Fibroblast of gingiva (primary cell): ENCODE measurements at places on chromosomes 4 and X.

- no peak for DNase-seq
Observed at GRCh38 chr4:23660865-23661264, 229.0 kb downstream of the PPARGC1A start.

GRCh38 chrX:38860106-38861013, 59.1 kb downstream of the MID1IP1 start:
- no peak for DNase-seq

DNA sequence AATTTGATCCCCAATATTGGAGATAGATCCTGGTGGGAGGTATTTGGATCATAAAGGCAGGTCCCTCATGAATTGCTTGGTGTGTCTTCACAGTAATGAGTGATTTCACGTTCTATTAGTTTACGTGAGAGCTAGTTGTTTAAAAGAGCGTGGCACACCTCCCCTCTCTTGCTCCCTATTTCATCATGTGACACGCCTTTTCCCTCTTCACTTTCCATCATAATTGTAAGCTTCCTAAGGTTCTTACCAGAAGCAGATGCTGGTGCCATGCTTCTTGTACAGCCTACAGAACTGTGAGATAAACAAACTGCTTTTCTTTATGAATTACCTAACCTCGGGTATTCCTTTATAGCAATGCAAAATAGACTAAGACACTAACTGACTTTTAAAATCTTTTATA, 34.0 kb upstream of the FMR1 start:
- no peak for DNase-seq

DNA sequence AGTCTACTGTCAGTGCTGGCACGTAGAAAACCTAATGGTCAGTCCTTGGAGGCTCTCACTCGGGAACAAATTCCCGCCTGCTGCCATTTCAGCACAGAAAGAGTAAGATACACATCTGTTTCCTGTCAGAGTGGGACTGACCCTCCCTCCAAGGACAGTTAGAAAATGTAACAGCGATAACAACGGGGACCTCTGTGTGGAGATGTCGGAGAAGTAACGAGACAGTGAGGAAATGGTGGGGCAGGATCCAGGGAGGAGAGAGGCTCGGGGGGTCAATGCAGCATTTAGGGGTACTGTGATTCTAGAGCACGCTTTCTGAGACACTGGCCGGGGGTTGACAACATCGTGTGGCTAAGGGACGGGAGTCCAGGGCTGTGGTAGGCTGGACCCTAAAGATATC, 36.0 kb upstream of the SORCS2 start:
- DNase-seq, result no peak

DNA sequence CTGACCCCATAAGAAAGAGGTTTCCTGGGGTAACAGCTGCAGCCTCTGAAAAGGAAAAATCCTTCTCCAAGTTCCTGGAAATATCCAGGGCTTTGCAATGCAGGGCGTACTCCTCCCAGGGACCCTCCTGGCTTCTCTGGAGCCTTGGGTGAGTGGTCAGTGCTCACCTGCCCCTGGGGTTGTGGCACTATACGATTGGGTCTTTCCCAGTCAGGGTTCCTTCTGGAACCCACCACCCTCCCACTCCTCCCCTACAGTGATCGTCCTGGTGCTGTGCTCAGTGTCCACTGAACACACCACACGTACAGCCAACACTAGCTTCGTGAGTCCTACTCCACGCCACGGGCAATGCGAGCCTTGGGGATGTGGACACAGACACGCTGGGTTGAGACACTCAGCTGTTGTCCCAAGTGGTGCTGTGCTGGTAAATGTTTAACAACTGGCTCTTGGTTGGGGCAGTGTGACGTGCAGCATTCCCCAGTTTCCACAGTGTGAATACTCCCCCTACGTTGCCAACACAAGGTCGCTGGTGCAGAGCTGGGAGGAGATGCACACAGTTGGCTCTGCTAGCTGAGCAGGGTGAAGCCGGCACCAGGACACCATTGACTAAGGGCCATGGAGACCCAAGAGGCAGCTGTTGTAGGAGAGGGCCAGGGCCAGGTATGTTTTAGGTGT, 65.4 kb downstream of the HTRA3 start:
- no peak for DNase-seq

- no peak for DNase-seq
Observed at GRCh38 chr4:5870701-5871100, 22.2 kb downstream of the CRMP1 start.

DNA sequence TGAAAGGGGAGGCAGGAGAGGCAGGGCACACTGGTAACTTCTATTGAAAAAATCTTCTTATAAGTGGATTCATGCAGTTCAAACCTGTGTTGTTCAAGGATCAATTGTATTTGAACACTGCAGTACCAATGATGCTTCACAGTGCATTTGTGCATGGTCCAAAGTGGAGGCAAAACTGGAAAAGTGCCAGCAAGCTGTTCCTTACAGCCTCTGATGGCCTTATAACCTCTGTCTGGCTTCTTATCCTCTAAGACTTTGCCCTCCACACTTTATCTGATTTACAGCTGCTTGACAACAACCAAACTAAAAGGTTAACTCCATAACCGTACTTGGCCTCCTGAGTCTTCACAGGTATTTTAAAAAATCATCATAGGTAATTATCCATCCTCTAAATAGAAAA, 40.4 kb downstream of the MAGEB17 start:
- no peak for DNase-seq

GRCh38 chr4:14095831-14096230, 468.3 kb upstream of the BOD1L1 start:
- no peak for DNase-seq

DNA sequence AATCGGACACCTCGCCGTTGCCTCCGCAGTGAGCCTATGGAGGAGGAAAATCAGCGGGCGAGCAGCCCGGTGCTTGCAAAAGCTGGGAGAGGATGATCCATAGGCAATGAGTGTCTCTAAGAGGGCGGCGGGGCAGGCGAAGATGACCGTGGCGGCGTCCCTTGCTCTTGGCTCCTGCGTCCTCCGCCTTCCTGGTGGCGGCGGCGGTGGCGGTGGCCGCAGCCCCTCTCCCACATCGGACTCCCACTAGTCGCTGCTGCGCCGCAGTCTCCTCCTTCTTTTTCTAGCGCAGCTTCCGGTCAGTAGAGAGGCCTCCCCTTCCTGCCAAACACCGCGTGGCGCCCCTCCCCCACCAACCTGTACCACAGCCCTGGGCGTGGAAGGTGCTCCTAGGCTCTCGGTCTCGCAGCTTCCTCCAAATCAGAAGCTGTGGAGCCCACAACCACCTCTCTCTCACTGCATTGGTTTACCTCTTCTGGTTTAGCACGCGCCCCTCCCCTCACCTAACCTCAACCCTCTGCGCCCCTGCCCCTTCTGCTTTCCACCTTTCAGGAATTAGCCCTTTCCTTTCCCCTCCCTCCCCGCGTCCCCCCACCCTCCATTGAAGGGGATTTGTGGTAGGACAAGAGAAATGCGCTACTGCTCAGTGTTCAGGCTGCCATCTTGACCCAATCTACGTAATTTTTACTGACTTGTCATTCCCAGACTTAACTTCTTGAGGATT, at the start of gene SPIN3:
TSS of gene SPIN3 (minus strand) at position 271 of the 724 bp plus-strand sequence. CDS start 594 bp downstream, outside the sequence.
- peak; percentile 53 for DNase-seq

- DNase-seq, result peak; percentile 39
Observed at GRCh38 chrX:133980406-133980805, 5.0 kb downstream of the GPC3 start.

GRCh38 chr4:34720571-34720970, 1523.7 kb downstream of the ARAP2 start:
- peak; percentile 13 for DNase-seq
